ENCODE measurements at places on chromosomes 4 and X.

DNA sequence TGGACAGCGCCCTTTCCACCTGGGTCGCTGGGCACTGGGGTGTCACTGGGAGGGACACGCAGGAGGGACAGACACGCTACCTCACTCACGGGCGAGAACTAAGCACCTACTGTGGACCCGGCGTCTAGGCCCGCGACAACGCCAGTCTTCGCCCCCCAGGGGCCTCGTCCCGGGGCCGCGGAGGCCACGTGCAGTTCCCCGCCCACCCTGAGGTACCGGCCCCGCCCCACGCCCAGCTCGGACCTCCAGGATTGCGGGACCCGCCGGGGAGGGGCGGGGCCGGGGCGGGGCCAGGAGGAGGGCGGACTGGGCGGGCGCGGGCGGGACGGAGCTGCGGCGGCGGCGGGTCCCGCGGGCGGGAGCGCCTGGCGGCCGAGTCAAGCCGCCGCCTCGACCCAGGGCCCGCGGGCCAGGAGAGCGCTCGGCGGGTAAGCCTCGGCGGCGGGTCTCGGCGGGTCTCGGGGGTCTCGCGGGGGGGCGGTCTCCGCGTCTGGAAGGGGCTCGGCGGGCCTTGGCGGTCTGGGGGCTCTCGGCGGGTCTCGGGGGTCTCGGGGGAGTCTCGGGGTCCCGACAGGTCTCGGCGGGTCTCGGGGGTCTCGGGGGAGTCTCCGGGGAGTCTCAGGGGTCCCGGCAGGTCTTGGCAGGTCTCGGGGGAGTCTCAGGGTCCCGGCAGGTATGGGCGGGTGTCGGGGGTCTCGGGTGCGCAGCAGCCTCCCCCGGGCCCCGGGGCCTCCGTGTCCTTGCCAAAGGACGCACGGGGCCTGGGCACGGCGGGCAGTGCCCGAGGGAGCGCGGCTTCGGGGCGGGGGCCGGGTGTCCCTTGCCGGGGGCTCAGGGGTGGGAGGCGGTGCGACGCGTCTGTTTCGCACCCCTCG, at the start of gene SH3BP2:
SH3BP2 (plus strand) TSS at position 375 of the 875 bp plus-strand sequence. CDS start 27,533 bp downstream, outside the sequence.
- peak; percentile 82 for DNase-seq

DNA sequence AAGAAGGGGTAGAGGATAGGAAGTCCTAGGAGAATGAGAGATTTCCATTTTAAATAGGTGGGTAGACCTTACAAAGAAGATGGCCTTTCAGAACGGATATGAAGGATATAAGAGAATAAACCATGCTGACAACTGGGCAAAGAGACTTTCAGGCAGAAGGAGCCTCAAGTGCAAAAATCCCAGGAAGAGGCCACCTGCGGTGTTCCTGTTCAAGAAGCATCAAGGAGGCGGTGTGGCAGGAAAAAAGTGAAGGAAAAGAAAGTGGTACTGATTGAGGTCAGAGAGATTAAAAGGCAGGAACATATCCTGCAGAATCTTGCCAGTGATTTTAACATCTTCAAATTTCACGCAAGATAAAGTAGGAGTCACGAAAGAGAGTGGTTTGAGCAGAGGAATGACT, 172.0 kb downstream of the FSTL5 start:
- no peak for DNase-seq

DNA sequence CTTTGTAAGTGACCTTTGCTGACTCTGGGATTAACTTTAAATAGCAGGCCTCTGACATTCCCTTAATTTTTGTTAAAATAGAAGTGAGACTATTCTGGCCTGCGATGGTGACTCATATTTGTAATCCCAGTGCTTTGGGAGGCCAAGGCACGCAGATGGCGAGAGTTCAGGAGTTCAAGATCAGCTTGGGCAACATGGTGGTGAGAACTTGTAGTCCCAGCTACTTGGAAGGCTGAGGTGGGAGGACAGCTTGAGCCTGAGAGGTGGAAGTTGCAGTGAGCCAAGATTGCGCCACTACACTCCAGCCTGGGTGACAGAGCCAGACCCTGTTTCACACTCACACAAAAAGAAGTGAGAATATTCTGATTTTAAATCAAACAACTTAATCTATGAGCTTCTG, 27.3 kb downstream of the ZNF330 start:
- no peak for DNase-seq

DNA sequence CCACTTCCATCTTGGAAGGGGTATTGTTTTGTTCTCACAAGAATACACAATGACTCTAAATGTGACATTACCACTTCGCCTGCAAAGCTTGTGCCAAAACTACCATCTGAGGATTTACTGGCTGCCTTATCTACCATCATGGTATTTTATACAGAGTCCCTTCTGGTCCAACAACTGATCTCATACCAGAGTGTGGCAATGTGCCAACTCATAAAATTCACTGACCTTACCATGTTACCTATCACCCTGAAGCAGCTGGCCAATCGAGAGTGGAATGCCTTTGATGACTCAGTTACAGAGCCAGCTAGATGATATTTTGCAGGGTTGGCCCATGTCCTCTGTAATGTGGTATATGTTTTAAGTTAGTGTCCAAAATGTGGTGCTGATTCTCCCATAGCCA, 3.8 kb upstream of the SERPINA7 start:
- no peak for DNase-seq
